Renal cortex interstitium (tissue), 15 donors: ENCODE measurements at places on chromosomes 7 and 10.

GRCh38 chr10:62993121-62993520, 140.0 kb upstream of the NRBF2 start:
- no peak for DNase-seq

GRCh38 chr10:131928248-131929095, 27.7 kb downstream of the PPP2R2D start:
- DNase-seq, result no peak

GRCh38 chr7:149283321-149283720, 21.3 kb downstream of the ZNF783 start:
- no peak for DNase-seq

GRCh38 chr7:123625254-123625653, 23.6 kb downstream of the ASB15 start:
- DNase-seq, result no peak

GRCh38 chr7:157204134-157204533, 65.4 kb downstream of the UBE3C start:
- no peak for DNase-seq

DNA sequence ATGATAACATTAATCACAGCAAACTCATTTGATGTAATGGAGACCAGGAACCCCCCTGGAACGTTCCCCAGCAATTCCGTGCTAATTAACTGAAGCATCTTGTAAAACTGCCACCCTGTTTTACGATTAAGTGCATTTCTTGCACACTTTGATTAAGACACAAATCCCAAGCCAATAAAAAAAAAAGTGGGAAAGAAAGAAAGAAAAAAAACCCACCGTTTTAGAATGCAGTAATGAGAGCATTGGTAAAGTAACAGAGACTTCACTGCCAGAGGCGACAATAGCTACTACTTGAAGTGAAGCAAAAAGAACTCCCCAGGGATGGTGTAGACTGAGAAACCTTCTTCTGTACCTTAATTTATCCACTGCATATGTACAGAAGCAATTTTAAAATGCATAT, 616.1 kb downstream of the PTPRN2 start:
- no peak for DNase-seq

DNA sequence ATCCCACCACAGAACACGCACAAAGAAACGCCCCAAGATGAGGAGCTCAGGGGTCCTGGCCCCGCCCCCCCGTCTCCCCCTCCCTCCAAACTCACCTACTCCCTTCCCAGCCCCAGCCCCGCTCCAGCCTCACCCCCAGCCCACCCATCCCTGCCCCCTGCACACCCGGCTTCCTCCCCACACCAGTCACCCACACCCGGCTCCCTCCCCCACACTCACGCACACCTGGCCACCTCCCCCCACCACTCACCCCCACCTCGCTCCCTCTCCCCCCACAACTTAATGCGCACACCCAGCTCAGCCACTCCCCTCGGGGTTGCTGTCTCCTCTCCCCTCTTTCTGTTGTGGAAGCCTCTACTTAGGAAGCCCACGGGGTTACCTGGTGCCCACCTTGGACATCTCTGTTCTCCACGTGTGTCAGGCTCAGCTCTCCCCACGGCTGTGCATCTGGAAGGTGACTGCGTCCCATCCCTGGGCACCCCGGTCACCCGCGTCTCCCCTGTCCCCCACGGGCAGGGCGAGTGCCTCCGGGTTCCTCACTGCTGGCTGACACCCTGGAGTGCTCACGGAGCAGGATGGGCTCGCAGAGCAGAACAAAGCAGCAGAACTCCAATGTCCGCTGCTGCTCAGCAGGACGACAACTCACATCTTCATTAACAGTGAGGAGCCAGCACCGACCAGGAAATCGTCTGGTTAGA, 166.8 kb downstream of the USP6NL start:
- no peak for DNase-seq

DNA sequence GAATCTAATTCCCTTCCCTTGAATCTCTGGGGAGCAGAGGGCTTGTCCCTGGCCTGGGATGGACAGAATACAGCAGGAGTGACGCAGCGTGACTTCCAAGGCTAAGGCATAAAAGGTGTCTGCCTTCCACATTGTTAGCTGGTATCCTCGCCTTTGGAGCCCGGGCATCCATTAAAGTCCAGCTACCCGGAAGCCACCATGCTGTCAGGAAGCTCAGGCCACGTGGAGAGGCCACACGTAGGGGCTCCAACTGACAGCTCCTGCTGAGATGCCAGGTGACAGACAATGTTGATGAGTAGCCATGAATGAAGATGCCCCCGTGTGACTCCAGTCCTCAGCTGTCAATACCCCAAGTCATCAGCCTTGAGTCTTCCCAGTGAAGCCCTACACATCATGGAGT, 99.9 kb downstream of the OAT start:
- DNase-seq, result no peak

GRCh38 chr7:94482796-94483195, 26.8 kb upstream of the CASD1 start:
- DNase-seq, result no peak

DNA sequence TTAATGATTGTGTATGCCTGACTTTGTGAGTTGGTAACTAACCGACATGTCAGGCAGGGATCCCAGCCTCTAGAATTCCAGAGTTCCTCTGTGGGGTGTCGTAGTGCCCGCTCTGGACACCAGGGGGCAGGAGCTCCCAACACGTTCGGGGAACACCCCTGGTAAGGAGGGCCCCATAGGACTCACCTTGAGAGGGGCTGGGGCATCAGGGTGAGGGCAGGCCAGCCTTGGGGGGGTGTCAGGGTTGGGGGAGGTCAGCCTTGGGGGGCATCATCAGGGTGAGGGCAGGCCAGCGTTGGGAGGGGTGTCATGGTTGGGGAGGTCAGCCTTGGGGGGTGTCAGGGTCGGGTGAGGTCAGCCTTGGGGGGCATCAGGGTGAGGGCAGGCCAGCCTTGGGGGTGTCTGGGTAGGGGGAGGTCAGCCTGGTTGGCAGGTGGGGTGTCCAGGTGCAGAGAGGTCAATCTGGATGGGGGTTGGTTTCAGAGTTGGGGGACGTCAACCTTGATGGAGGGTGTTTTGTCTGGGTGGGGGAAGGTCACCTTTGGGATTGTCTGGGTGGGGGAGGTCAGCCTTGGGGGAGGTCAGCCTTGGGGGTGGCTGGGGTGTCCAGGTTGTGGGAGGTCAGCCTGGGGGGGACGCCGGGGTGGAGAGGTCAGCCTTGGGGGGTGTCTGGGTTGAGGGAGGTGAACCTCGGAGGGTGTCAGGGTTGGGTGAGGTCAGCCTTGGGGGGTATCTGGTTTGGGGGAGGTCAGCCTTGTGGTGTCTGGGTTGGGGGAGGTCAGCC, 45.6 kb upstream of the SUN1 start:
- DNase-seq, result no peak

- DNase-seq, result no peak
These were observed 8.5 kb downstream of the C10orf90 start for GRCh38 chr10:126661841-126662515.

DNA sequence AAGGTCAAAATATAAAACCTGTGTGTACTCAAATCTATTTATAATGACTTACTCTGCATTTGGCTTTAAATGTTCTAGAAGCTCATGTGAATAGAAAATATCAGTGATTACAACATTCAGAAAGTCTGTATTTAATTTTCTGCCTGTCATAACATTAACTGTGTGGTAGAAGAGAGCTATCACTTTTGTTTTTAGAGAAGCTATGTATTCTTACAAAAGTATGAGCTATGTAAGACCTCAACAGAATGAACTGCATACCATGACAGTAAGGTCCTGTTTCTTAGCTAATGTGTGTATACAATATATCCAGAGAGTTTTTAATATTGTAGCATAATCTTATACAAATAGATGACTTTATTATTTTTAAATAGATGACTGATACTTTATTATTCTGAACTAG, 61.5 kb downstream of the PTN start:
- DNase-seq, result no peak

- DNase-seq, result no peak
These were observed 115.9 kb downstream of the CCNY start for GRCh38 chr10:35452171-35452570.

DNA sequence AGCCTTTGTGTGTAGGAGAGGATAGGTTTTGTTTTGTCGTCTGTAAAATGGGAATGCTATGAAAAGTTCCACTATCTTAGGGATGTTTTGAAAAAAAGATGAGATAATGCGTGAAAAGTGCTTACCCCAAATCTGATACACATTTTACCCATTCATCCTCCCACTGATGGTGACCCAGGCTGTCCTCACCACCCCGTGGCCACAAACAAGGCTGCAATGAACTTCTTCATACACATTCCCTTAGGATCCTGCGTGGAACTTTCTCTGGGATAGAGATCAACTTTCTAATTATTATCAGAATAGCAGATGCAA, 399 bp upstream of the OGDHL start:
- no peak for DNase-seq

DNA sequence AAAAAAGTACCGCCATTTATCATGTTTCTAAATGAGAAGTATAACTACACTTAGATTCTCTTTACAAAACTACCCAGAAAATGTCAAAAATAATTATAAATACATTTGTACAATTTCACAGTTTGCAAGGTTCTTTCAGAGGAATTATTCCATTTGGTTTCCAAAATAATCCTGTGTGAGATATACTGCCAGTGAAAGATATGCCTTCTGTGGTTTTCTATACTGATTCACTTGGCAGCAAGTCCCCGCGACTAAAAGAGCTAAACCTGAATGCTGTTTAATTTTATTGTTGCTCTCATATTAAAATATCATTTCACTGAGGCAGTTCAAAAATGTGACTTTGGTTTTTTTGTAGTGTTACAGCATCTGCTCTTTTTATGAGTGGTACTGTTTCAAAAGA, 364.9 kb upstream of the PLXDC2 start:
- DNase-seq, result no peak

DNA sequence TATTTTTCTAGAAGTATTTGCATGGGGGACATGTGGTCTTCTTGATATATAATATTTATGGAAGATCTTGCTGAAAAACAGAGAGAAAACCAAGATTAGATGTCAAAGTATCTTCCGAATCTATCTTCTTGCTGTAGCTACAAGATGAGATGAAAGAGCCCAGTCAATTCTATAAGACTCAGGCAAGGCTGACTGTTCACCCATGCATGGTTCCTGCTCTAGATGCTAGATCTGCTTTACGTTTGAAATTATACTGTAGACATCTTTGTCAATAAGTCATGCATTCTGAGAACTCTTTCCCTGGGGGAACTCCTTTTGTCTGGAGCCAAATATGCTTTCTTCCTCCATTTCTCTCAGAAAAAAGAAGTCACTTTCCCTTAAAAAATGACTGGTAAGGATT, 1292.0 kb downstream of the XPNPEP1 start:
- DNase-seq, result no peak

DNA sequence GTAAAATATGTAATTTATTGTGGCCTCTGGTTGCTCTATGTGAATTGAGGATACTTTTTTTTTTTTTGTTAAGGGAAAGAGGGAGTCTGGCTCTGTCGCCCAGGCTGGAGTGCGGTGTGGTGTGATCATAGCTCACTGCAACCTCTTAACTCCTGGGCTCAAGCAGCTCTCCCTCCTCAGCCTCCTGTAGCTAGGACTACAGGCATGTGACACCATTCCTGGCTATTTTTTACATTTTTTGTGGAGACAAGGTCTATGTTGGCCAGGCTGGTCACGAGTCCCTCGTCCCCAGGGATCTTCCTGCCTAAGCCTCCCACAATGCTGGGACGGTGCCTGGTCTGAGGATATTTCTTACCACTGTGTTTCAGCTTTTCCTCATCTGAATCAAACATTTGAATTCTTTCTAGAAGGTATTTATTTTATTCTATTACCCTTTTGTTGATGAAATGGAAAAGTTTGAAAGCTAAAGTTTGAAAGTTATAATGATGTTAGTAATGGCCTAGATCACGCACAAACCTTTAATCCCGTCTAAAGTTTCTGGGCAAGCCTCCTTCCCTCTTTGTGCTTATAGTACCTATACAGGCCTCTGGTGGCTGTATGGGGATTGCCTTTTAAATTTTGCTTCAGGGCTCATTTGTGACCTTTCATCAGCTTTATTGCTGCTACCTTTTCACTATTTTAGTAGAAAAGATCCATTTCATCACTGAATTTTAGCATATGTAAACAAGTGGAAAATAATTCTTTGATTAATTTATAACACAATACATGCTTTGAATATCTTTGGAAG, 2.0 kb downstream of the IFRD1 start:
- DNase-seq, result no peak

DNA sequence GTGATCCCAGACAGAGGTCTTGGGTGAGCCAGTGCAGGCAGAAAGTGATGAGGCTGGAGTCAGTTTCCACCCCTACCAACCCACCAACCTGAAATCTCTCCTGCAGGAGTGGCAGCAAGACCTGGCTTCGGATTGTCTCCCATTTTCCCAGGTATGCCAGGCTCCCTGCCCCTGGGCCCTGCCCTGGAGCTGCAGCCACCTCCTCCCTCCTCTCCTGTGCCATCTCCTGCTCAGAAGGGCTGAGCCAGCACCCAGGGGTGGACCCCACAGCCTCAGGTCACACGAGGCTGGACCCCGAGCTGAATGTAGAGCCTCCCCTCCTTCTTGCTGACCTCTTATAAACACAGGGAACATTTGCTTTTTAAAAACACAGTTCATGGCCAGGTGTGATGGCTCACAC, 17.0 kb upstream of the LIMK1 start:
- DNase-seq, result no peak

DNA sequence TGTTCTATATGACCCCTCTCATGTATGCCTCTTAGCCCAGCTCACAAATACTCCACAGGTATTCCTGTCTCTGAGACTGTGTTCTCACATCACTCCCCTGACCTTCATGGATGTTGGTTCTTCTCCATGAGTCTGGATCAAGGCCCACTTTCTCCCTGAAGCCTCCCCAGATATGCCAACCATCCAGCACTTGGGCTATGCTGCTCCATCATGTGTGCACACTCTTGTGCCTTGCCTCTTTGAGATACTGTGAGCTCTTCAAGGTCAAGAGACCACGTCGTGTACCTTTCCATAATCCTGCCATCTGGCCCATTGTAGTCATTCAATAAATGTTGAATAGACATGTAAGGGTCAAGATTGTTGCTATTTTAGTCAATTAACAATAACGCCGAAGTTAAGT, 30.1 kb upstream of the TM9SF3 start:
- no peak for DNase-seq
